ENCODE measurements at places on chromosomes 5 and 9.

DNA sequence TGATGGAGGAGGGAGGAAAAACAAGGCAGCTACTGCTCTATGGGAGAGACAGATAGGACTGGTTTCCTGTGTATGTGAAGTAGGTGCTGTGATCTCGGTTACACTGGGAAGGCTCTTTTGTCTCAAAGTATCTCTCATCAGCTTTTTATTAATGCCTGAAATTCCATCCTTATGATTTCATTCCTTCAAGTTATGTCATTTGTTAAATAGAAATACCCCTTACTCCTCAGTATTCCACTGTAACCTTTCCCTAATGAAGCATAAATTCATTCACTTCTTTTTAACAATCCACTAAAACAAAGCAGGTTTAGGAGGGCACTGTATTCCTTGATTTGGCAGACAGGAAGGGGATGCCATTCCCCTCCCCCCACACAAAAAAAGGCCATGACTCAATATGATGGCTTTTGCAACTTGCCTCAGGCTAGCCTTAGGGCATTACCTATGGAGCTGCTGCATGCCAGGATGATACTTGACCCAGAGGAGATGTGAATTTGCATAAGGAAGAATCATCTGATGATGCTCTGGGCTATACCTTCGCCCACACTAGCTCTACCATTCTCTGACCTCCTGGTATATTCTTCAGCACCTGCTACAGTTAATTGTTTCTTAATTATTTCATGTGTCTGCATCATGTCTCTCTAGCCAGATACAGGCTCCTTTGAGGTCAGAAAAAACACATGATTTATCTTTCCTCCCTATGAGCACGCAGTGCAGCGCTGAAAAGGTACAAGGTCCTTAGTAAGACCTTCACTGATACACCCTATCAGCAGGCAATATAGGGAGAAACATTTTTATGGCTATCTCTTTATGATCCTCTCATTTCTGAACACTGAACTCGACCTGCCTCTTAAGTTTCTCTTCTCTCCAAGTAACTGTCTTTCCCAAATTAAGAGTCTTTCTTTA lies 26.3 kb downstream of the NR3C1 start:
- no peak for DNase-seq

GRCh38 chr9:81980568-81980967 lies 8.0 kb upstream of the SPATA31D1 start:
- no peak for DNase-seq

DNA sequence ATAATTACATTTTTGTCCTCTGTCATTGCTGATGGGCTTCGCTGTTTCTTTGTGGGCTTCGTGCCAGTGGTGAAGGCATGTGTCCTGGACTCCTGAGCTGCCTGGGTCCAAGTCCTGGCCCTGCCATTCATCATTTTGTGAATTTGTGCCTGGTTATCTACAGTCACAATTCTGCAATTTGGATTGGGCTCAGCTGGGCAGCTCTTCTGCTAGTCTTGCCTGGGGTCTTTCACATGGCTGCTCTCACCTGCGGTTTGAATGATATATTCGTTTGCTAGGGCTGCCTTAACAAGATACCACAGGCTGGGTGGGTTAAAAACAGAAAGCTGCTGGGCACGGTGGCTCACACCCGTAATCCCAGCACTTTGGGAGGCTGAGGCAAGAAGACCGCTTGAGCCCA lies 192.7 kb upstream of the IER5L start:
- no peak for DNase-seq

DNA sequence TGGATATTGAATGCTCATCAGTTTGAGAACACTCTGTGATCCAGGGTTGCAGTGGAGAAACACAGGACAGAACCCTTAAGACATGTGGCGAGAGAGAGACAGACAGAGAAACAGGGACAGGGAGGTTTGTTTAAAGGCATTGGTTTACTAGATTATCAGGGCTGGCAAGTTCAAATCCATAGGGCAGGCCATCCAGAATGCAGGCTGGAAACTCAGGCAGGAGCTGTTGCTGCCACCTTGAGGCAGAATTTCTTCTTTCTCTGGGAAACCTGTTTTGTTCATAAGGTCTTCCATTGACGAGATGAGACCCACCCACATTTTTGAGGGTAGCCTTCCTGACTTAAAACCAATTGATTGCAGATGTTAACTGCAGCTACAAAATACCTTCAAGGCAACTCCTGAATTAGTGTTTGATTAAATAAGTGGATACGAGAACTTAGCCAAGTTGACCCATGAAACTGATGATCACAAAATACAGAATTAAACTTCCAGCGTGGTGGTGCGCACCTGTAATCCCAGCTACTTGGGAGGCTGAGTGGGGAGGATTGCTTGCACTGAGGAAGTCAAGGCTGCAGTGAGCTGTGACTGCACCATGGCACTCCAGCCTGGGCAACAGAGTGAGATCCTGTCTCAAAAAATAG lies 55.9 kb downstream of the NSUN2 start:
- DNase-seq, result peak; percentile 54

GRCh38 chr5:130937046-130937445 lies 228.0 kb downstream of the HINT1 start:
- DNase-seq, result no peak

GRCh38 chr9:125296843-125297372 lies 35.3 kb downstream of the GAPVD1 start:
- DNase-seq, result no peak

DNA sequence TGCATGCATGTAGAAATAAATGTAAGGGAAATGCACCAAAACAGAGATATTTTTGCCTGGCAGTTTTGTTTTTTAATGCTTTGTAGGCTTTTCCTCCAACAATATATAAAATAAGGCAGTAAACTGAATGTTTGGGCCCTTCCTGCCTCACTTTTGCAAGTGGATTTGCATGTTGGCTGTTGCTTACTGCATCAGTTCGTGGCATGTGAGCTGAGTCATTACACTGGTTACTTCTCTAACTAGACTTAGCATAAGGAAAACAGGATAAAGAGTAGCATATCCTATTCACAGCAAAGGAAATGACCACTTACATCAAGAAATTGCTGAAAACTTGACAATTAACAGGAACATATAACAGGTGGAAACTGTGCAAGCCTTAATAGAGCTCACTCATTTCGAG lies 113.4 kb downstream of the TLE1 start:
- DNase-seq, result no peak

DNA sequence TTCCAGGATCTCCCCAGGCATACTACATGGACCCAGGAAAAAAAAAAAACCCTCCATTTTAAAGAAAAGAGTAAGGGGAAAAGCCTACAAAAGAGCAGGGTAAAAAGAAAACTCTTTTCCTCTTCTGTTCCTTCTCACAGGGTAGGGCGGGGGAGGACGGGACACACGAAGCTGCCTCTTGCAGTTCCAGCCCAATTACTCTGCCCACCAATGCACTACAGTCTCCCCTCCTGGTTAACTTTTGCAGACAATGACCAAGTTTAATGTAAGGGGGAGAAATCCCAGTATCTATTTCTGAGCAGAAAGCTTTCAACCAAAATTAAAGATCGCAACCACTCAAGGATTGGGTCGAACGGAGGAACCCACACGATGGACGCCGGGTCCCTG lies 1.3 kb downstream of the BRD3 start:
- no peak for DNase-seq

DNA sequence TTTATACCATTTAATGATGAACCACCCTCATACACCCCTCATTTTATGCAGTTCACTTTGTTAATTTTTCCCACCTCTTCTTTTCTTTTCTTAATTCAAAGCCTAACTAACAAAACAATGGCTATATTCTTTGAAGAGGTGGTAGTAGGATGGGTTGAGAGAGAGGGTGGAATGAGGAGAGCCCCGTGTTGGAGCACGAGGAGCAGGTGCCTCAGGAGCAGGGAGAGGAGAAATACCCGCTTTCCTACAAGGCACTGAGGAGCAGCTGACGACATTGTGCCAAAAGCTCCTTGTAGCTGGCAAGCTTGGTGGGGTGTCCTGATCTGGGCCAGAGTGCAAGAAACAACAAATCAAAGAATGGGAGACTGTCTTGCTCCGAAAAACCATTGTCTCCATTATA lies 129.6 kb downstream of the HTR4 start:
- no peak for DNase-seq

DNA sequence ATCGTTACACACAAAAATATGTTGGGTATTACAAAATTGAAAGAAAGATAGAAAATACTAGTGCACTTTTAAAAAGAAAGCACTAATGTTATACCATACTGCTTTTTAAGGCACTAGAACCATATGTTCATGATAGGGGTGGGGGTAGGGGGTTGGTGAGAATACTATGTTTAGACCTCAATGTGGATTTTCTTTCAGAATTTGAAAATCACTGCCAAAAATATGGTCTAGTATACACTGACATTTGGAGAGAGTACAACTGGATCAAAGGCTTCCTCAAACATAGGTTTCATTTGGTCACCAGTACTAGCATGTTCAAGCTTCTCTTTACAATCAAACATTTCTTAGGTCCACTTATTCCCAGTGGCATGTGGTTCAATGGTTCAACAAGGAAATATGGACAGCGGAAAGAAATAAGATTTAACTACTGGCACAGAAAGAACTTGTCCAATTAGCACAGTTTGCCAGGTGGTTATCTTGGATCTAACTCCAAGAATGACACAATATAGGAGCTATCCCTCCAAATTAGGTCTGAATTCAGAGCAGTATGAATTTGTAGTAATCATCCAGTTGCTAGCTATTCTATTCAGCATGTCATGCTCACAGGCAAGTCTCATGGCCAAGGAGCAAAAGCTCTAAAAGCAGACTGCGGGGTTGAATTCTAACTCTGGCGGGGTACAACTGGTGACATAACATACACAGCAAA lies 139.3 kb downstream of the SLC24A2 start:
- no peak for DNase-seq

DNA sequence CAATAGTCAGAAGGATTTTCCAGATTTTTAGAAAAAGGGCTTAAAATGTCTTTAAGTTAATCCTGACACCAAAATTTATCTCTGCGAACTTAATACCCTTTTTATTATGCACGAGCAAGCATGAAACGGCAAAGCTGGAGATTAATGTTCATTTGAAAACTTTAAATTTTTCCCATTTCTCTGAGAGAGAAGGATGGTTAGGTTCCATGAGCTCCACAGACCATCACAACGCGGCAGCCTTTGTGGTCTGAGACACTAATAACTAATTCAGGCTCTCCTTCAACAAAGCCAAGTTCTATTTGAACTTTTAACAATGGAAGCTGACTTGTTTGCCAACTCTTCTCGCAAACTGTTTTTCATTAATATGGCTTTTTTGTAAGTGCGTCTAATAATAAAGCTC lies 94.7 kb downstream of the MYO10 start:
- no peak for DNase-seq

- DNase-seq, result no peak
Observed at GRCh38 chr9:127612939-127613582, 984 bp downstream of the STXBP1 start.

DNA sequence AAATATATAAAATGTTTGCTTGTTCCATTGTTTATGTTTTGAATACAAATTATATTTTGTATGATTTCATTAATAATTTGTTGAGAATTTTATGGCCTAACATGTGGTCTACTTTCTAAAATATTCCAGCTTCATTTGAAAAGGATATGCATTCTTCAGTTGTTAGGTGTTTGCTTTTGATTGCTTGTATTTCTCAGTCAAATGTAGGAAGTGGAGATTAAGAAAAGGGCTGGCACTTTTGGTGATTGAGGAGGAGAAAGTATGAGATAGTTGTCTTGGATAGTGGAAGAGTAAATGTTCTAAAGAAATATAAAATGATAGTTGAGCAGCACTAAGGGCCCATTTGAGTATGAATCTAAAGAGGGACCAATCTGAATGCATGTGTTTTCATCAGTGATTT lies 23.1 kb downstream of the JAK2 start:
- DNase-seq, result no peak

GRCh38 chr5:95963650-95964410 lies 2.2 kb upstream of the ELL2 start:
- peak; percentile 40 for DNase-seq

- DNase-seq, result peak; percentile 86
Observed at GRCh38 chr9:126722252-126722921, 82.5 kb upstream of the ZBTB43 start.

Measured in GM12865 (cell line).